IPS-NIHi11 (cell line): ENCODE measurements at places on chromosomes 12 and 14.

DNA sequence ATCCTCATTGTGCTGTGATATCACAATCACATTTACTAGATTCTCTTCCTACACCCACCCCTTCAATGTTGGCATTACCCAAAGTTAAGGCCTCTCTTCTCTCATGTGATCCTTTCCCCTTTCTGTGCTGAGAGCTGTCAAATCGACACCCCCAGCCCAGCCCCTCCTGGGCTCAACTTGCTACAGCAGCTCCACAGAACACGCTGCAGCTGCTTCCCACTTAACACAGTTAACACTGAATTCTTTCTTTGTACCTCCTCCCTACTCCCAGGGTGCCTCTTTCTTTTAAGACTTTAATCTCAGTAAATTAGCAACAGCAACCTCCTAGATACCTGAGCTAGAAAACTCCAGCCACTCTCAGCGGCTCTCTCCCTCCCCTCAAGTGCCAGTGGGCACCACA, 17.8 kb downstream of the SPTB start:
- DNase-seq, result peak; percentile 16

GRCh38 chr12:91182636-91183455, at the start of gene DCN:
Gene DCN, minus strand, starts transcription at chr12:91182817. Its CDS starts 4,265 bp downstream, at chr12:91178552.
- DNase-seq, result no peak

DNA sequence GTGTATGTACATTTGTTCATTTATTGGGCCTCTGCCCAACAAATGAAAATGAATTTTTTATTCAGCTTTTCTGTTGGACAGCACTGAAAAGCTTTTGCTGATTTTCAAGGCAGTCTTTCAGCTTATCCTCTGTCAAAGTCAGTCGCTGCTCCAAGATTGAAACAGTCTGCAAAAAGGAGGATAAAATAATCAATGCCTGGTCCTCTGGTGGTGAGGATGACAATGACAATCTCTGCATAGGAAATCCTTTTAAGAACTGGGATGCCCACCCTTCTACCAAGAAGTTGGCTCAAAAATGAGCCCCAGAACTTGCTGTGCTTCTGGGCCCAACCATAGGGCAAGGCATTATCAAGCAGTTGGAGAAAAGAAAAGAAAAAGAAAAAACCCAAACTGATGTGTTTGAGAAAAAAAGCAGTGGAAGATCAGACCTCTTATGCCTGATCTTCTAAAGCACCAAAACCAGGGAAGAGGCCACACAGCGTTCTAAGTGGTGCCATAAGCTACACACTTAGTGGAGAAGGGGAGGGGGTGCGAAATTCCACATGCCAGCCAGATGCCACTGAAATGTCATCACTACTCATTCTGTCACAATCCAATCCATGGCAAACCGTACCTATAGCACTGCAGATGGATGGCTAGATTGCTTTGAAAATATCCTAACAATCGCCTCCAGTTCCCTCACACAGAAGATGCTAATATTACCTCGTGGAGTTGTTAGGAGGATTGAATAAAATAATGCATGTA, 69.0 kb upstream of the DUSP6 start:
- DNase-seq, result no peak

DNA sequence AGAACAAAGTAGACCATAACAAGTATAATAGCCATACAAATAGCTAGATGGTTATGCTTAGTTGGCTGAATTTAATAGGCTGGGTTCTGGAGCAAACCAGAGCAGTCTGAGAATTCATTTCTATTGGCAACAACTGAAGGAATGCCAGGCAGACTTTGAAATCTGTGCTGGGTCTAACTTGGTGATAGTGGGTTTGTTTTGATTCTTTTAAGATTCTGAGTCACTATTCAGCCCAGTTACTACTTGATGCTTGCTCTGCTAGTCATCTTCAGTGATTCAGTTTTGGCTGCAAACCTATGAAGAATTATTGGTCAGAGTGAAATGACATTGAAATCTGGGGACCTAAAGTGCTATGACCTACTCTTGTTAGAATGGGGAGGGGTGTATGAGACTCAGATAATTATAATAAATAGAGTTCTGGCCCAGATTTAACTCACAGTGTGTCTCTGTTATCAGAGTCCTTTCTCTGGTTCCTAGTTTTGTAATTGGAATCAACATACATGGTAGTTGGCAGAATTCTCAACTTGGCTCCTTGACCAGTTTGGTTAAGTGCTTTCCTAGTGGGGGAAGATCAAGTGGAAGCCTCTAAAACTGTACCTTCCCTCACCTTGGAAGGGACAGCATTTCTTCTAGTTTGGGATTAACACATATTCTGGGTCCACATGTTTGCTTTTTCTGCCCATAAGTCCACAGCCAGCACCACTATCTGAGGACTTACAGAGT, 43.5 kb downstream of the MNAT1 start:
- DNase-seq, result no peak

DNA sequence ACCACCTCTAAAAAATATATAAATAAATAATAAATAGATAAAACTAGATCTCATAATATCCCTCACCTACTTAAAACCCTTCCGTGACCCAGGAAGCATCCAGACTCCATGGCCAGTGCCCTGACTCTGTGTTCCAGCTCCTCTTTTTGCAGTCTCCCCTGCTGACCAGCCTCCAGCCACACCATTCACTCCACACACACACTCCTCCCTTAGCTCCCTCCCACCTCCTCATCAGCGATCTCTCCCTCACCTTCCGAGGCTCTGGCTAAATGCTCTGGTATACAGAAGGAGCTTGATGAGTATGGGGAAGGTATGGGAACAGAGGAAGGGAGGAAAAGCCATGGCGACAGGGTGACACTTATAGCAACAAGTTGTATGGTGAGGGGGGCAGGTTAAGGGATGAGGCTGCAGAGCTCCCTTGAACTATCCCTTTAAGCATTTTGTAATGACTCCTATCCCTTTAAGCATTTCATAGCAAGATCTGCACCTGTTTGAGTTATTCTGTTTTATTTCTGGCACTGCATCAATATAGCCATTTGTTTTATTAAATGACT, 26.1 kb upstream of the EIF4B start:
- DNase-seq, result no peak

GRCh38 chr14:49019467-49020115, 566.6 kb downstream of the RPS29 start:
- DNase-seq, result no peak

DNA sequence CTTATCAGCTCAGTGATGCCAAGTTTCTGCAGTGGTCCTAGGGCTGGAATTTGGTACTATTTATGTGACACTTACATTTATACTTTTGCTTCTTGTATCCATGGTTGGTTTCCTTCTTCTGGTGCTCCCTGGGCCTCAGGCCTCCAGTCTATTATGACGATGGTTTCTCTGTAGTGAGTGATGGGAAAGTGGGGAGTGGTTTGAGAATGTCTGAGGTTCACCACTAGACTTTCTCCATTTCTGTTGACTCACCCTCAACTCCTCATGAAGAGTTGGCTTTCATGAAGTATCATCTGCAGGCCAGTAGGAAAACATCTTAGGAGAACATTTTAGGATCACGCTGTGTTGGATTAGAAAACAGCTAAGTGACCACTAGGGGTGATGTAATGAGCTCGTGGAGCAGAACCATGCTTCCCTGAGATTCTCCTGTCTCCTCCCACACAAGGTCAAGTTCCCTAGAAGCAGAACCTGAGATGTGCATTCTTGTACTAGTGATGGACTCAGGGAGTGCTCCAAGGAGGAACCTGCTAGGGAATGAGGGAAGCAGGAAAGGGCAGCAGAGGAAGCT, 32.1 kb downstream of the RPH3A start:
- DNase-seq, result no peak

DNA sequence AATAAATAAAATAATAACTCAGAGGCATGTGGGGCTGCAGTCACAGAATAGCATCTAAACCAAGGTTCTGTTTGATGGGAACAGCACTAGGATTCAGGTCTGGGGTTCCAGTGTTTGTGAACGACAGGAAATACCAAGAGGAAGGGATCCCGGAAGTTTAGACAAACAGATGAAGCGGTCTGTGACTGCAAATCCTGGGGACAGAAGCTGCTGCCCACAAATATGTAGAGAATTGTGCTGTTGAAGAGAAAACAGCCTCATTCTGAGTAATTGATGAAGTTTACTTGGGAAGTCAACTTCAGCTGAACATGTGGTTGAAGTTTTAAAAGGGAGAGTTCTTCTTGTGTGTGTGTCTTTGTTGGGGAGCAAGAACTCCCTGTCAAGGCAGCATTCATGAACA, 98.4 kb upstream of the TBX5 start:
- no peak for DNase-seq

GRCh38 chr14:106883218-106883692, 1356.9 kb downstream of the TMEM121 start:
- no peak for DNase-seq

- no peak for DNase-seq
Measured at GRCh38 chr12:127731657-127732056, 535.3 kb upstream of the TMEM132C start.

DNA sequence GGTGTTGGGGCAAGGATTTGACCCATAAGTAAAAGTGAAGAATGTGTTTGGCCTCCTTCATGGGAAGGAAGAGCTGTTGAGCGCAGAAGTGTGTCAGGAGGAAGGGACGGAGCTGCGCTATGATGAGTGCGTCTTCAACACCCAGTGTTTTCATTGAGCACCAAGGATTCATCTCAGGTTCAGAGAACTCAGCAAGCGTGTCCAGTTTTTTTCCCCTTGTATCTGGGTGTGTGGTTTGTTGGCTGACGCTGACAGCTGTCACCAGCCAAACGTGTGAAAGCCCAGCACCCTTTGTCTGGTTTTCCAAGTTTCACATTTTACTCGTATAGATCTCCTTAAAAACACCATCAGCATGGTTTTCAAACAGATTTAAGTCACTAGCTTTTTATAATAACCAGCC, 12.3 kb downstream of the EP400 start:
- DNase-seq, result no peak

DNA sequence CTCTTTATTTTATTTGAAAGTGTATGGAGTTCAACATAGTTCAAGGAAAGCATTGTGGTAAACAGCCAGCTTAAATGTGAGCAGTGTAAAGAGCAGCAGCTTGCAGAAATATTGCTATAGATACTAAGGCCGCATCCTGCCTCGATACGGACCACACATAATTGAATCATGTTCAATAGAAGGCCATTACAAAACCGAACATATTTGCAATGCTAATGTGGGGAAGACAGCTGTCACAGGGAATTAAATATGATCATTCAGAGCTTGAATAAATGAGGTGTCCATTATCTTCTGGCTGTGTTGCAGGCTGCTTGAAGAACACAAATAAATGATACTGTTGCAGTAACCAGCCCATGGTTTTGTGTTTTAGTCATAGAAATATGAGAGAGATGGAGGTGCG, 173.2 kb downstream of the BRMS1L start:
- DNase-seq, result no peak

- DNase-seq, result no peak
Measured at GRCh38 chr14:55000381-55000780, 26.5 kb downstream of the WDHD1 start.

GRCh38 chr12:50050410-50051098, 6.8 kb upstream of the ASIC1 start:
- peak; percentile 56 for DNase-seq

DNA sequence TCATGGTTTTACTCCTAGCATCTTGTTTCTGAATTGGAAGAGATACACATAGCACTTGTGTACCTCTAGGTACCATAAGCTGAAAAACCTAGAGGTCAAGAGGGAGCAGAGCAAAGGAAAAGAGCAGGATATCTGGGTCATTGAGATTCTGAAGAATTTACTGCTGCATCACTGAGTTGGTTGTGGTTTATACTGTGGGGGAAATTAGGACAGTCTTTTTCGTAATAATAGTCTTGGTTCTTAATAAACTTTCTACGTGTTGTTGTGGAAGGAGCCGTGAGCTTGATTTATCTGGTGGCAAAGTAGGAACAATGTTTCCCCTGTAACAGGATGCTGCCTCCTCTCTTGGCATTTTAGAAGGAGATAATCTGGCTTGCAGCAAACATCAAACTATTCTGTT, 80.2 kb downstream of the SLC4A8 start:
- DNase-seq, result no peak

DNA sequence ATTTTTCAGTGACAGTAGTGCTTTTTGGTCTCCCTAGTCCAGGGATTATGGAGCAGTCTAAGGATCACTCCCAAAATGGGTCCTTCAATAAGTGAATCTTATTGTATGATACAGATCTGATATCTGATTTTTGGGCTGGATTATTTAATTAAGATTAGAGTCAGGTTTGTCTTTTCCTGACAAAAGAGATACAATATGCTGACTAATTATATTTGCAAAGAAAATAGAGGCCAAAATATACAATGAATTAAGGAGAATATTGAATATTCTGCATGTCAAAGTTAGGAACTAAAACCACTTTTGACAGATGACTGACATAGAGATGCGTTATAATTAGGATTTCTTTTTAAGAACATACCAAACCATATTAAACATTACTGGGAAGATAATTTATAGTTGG, 175.2 kb downstream of the FOXG1 start:
- no peak for DNase-seq

DNA sequence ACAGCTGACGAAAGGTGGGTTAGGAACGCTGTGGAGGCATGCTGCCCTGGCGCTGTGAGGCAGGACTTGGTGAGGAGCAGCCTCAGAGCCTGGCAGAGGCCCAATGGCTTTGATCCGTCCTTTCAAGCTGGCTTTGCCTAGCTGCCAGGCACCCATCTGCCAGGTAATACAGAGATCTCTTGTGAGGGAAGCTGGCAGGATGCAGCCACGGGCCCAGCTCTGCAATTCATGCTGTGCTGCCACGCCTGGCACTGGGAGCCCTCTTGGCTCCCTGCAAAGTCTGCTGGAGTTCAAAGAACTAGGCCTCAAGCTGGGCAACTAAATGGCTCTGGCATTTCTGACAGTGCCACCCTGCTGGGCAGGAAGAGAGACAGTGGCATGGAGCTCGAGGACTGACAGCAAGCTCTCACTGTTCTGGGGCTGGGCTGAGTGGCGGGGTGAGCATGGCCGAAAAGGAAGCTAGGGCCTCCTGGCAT, 18.7 kb downstream of the IQSEC3 start:
- no peak for DNase-seq

DNA sequence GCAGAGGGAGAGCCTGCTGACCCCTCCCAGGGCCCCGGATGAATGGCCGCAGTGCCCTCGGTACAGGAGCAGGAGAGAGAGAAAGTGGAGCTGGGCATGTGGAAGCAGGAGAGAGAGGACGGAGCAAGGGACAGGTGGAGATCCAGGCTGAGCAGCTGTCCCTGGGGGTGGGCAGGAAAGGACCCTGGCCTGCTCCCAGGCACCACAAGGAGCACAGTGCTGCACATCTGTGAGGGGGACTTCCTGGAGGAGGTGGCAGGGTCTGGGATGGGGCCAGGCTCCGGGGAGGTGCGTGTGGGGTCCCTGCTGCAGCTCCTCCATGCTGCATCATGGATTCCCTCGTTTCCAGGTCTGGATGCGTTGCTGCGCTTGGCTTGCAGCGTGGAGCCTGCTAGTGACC, 13.0 kb upstream of the DLK1 start:
- no peak for DNase-seq

- DNase-seq, result no peak
Measured at GRCh38 chr12:103840462-103840875, 565 bp downstream of the NT5DC3 start.

- peak; percentile 90 for DNase-seq
Measured at GRCh38 chr12:26113853-26114719, 10.8 kb downstream of the BHLHE41 start.

GRCh38 chr12:16246264-16246663, 31.2 kb downstream of the SLC15A5 start:
- no peak for DNase-seq
